ENCODE measurements at places on chromosomes 4 and X. TPM values are rescaled to one million over a fixed set of nuclear protein-coding genes. Genes with fewer than 3 reads are reported as not detected.

- DNase-seq: no peak
These were observed 379.1 kb downstream of the IL1RAPL1 start for GRCh38 chrX:28966331-28966730.

- DNase-seq: no peak
These were observed 42.4 kb downstream of the KDM6A start for GRCh38 chrX:44915361-44915868.

Gene SULT1B1
- total RNA-seq: 1.1 TPM

Gene GC
- not detected for total RNA-seq

- peak; percentile 9 for DNase-seq
These were observed 37.6 kb downstream of the FGFRL1 start for GRCh38 chr4:1048773-1049590.
